Ureter (tissue), 1 donor: ENCODE measurements at places on chromosomes 16 and 17. TPM values are rescaled to one million over a fixed set of nuclear protein-coding genes. Genes with fewer than 3 reads are reported as not detected.

ASPA gene
- total RNA-seq: 15.3 TPM

DNA sequence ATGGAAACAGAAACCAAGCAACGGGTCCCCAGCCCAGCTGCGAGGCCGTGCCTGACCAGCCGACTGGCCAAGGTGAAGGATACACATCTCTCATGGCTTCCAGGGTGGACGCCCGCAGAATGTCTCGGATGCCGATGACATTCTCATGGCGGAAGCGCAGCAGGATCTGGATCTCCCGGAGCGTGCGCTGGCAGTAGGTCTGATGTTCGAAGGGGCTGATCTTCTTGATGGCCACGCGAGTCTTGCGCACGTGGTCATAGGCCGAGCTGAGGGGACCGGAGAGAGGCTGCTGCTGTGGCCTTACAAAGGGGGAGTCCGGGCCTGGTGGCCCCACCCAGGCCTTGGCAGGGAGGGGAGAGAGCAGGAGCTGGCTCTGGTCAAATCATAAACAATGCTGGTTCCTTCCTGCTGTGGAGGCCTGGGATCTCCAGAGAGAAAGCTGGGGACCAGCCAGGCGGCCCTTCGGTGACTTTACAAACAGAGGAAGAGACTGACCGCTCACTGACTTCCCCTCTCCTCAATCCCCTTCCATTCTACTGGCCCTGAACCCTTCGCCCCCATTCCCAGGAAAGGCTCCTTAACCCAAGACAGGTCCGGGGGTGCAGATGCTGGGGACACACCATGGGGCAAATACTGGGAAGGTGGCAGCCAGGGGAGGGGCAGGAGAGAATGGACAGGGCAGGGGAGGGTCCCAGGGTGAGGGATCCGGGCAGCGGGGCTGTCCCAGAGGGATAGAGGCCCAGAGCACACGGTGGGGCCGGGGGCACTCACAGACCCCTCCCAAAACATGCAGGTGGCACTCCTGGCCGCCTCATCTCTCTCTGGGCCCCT, 1.1 kb downstream of the MAPK3 start:
- DNase-seq: peak; percentile 71

- peak; percentile 88 for DNase-seq
Measured at GRCh38 chr16:69481901-69482341, 57.5 kb downstream of the CYB5B start.

DNA sequence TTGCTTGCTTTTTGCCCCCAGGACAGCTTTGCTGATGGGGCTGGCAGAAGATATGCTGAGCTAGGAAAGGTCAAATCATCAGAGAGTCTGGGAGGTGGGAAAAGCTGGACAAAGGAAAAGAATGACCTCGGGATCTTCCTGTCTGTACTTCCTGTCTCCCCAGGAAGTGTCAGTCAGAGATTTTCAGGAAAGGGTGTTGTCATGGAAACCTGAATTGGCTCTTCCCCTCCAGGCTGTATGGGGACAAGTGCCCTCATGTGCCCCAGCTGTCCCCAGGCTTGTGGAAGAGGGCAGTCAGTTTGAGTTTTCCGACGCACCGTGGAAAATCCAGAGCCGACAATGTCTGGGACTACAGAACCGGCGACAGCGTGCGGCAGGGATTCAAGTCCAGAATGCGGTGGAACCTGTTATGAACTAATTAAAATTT, 122.7 kb upstream of the ZFHX3 start:
- DNase-seq: no peak

- no peak for DNase-seq
Measured at GRCh38 chr17:38460716-38461630, 32.7 kb downstream of the ARHGAP23 start.
